T-helper 22 cell (primary cell): ENCODE measurements at places on chromosomes 12 and 14.

DNA sequence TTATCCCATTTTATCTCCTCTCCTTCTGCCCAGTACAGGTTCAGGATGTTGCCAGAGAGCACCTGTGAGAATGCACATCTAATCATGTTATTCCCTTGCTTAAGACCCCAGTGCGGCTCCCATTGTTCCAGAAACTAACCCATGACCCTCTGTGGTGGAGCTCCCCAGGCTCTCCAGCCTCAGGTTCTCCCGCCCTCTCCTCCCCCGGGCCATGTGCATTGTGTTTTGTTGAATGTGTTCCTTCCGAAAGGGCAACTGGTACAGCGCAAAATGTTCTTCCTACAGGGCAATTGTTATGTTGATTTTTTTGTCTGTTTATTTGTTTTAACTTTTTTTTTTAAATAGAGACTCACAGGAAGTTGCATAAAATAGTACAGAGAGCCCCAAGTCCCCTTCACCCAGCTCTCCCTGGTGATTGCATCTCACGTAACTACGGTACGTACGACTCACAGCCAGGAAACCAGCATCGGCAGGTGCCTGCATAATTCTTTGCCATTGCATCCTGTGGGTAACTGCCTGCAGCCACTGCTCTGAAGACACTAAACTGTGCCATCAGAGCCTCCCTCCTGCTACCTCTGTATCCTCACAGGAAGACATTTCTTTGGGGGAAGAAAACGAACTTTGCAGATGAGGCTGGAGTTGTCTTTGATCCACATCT lies 31.2 kb downstream of the TMEM132C start:
- no peak for DNase-seq

DNA sequence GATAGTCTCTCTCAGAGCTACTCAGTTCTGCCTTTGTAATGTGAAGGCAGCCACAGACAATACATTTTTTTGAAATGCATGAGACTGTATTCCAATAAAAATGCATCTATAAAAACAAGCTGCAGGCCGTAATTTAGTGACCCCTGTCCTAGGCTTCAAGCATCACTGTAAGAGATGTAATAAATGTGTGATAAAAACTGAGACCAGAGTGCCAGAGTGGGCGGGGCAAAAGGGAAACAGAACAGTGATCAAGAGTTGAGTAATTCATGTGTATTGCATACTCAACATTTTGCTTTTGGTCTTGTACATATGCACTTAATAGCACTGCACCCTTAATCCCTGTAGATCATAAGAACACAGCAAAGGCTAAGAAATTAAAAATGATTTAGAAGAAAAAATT lies 743.5 kb downstream of the DIO2 start:
- no peak for DNase-seq

- no peak for DNase-seq
These were observed 101.4 kb upstream of the RTL1 start for GRCh38 chr14:101004954-101005353.

- DNase-seq = no peak
These were observed 114.2 kb downstream of the DAD1 start for GRCh38 chr14:22474730-22475351.

DNA sequence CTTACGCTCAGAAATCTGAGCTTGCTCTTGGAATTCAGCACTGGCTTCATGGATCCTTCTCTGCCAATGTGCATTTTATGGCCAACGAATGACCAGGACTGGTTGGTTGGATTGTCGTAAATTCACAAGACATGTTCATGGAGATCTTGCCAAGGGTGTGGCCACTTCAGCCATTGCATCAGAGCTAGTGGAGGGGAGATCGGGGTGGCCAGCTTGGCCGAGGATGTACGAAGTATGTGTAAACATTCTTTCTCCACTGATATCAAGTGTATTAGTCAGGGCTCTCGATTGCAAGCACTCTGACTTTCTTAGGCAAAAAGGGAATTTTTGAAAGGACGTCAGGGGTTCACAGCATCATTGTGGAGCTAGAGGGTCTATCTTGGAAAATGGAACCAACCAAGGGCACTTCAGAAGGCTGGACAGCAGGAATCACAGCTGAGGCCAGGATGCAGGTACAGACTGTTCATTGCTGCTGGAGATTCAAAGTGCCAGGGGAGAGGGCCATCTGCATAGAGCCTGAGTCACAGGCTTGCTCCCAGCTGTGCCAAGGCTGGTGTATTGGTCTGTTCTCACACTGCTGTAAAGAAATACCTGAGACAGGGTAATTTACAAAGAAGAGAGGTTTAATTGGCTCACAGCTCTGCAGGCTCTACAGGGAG lies 32.9 kb upstream of the ADGRD1 start:
- DNase-seq = no peak

- no peak for DNase-seq
These were observed 158.8 kb downstream of the RPAP3 start for GRCh38 chr12:47547077-47547476.

GRCh38 chr12:80118565-80119324 lies 19.4 kb downstream of the OTOGL start:
- DNase-seq = no peak

GRCh38 chr12:20268121-20268732 lies 100.1 kb upstream of the PDE3A start:
- no peak for DNase-seq

DNA sequence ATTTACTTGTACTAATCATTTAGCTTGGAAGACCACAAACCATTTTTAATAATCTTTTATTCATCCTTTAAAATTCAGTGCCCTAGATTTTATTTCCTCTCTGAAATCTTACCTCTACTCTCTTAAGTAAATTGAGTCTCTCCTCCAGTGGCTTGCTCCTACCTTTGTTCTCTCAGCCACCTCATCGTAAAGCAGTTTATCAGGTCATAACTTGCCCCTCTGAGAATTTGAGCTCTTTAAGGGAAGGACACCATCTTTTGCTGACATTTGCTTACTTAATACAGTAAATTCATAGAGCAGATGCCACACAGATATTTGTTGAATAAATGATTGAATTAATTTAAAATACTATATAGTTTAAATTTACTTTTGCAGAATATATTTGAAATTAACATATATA lies 794.3 kb downstream of the C12orf50 start:
- DNase-seq = no peak

GRCh38 chr14:65297744-65298143 lies 114.8 kb upstream of the FUT8 start:
- DNase-seq = no peak

DNA sequence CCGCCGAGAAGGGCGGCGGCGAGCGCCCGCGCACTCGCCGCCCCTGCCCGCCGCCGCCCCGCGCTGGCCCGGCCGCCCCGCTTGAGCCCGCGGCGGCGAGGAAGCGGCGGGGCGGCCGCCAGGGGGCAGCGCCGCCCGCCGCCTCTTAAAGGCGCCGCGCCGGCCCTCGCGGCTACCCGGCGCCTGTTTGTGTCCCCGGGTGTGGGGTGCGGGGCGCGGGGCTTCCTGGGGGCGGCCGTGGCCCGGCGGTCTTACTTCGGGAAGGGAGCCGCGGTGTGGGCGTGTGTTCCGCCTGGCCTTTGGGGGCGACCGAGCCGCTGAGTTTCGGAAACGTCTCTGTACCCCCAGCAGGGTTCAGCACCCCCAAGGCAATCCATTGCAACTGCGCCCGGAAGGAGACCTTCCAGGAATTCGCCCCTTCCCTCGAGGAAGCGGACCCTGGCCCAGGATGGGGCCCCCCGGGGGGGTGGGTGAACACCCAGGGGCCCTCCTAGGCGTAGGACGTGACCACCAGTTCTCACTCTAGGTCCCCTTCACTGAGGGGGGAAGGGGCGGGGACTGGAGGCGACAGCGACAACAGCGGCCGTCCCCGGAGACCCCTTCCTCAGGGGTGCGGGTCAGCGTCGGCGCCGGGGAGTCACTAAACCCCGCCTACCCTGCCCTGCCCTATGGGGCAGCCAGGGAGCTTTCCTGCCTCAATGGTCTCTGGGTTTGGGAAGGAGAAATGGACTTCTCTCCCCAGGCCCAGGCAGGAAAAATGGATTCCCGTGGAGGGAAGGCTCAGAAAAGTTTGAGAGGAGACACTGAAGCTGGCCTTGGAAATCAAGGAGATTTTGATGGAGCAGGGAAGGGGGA lies at the start of gene ITPK1:
ITPK1 (minus strand) TSS at position 105 of the 855 bp plus-strand sequence. CDS start 762 bp downstream, outside the sequence.
- peak; percentile 37 for DNase-seq

- no peak for DNase-seq
These were observed 2.2 kb downstream of the NAB2 start for GRCh38 chr12:57090924-57091637.

DNA sequence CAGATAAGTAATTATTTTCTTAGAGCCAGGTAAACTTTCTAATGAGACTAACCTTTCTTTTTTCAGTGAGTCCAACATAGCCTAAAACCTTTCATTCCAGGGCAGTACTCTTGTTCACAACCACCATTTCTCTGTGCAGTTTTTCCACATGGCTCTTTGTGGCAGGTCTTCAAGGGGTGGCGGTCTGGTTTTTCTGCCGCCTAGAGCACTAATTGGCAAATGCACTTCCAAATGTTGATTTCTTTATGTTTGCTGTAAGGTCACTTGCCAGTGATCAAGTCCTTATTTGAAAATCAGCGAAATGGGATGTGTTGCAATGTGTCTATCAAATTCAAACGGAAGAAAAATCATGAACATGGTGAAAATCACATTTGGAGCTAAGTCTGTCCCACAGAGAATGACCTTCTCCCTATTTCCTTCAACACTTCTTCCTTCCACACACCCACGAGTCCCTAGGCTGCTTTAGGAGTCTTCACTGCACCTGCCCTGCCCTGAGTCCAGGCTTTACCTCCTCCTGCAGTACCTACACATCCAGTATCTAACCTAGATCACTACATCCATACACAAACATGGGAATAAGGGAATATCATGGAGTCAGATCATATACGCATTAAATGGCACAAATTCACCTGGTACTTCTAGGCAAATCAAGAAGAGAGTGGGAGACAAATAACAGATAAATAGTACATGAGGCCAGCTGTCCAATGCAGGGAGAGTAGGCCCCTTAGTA lies 1.9 kb downstream of the SRGAP1 start:
- DNase-seq = no peak

DNA sequence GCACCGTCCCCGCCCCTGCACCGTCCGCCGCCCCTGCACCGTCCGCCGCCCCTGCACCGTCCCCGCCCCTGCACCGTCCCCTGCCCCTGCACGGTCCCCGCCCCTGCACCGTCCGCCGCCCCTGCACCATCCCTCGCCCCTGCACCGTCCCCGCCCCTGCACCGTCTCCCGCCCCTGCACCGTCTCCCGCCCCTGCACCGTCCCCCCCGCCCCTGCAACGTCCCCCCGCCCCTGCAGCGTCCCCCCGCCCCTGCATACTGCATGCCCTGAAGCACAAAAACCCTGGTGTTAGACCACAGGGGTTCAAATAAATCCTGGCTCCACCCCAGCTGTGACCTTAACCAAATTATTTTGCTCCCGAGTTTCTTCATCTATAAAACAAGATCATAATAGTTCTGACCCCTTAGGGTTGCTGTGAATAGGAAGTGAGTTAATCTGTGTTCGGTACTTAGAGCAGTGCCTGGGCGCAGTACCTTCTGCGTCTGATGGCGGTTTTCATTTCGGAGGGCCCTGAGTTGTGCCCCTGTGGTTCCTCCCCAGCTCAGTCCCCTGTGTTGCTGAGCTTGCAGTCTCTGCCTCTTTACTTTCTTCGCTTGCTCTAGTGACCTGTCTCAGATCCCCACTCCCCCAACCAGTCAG lies 38.1 kb downstream of the ESRRB start:
- no peak for DNase-seq

GRCh38 chr12:38664661-38665269 lies 240.6 kb downstream of the CPNE8 start:
- DNase-seq = no peak

- DNase-seq = no peak
These were observed 45.0 kb downstream of the LRTM2 start for GRCh38 chr12:1865284-1865866.

DNA sequence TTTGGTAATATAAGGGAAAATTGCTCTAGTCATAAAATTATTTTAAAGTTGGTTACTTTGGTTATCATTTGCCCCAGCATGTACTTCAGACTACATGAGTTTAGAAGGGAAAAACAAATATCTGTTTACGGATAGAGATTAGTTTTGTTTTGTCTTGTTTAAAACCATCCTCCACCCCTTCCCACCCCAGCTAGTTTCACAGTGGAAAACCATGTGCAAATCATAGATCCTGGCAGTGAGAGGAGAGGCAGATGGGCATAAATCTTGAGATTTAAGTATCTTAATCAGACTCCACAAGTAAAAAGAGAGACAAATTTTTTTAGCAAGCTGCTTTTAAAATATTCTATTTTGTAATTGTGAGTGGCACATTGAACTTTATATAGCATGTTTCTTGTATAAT lies 424.7 kb downstream of the TMEM117 start:
- no peak for DNase-seq

DNA sequence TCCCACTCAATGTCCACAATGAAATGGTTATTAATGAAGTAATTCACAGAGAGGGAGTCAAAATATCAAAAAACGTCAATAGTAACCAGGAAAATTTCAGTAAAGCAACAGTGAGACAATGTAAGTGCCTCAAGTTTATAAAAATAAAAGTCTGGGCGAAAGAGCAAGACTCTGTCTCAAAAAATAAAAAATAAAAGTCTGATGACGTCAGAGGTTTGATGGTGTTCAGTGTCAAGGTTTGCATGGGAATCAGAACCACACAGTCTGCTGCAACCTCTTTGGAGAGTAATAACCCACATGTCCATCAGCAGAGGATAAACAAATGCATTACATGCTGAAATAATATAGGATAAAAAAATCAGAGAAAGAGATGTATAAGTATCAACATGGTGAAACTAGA lies 152.4 kb downstream of the ASCL1 start:
- no peak for DNase-seq

GRCh38 chr12:121297435-121297991 lies 1.0 kb upstream of the CAMKK2 start:
- DNase-seq = no peak

DNA sequence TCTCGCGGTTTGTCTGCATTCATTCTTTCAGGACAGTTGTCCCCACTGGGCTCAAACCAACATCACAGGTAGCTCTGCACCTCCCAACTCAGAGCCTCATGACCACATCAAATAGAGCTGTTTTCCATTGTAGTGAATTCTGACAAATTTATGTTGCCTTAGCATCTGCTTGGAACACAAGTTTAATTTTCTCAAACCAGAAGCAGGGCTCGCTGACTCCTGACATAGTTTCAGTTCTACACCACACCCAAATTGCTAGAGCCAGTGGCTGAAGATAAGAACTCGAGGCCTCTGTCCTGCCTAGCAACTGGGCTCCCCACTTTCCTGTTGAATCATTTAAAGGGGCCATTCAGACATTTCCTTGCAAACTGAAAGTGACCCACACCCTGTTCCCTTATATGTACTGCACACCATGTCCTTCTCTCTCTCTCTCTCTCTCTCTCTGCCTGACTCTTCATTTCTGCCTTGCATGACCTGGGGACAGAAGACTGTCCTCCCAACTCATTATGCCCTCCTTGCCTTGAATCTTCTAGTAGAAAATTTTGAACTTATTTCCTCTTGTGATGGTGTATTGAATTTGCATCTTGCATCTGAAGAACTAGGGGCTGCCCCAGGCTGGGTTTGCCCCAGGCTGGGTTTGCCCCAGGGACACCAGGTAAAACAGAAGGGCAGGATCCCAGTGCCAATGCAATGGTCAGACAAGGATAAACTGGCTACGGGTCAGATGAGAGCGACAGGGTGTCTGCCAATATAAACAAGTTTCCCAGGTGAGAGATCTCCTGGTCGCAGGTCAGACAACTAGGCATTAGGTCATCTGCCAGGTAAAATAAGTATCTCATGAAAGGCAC lies 9.7 kb upstream of the WSCD2 start:
- no peak for DNase-seq

- no peak for DNase-seq
These were observed 47.8 kb upstream of the CEP83 start for GRCh38 chr12:94507455-94507854.

GRCh38 chr14:32350020-32350419 lies 20.9 kb downstream of the AKAP6 start:
- DNase-seq = no peak
